ENCODE measurements at places on chromosomes 13 and 19. TPM values are rescaled to one million over a fixed set of nuclear protein-coding genes. Genes with fewer than 3 reads are reported as not detected.

LGALS7B gene
- total RNA-seq = not detected

C13orf46 gene
- total RNA-seq = 0.78 TPM

CEACAM6 gene
- total RNA-seq = not detected

PRRG2 gene
- total RNA-seq = 0.65 TPM
